ENCODE measurements at places on chromosomes 1 and 21.

GRCh38 chr1:111275079-111275478 lies 15.6 kb upstream of the CHIA start:
- DNase-seq = no peak

DNA sequence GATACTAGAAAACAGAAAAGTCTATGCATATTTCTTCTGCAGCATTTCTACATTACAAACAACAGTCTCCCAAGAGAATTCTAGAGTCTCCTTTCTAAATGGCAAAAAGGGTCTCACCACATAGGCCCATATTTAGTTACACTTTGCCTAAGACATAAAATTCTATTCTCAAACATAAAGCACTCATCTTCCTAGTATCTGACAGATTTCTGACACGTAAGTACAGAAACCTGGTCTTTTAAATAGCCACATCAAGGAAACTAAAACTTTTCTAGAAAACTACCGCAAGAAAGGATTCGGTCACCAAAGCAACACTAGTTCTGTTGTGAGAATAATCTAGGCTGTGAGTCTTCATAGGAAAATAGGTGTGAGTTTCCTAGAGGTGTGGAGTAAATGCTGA lies 33.6 kb upstream of the CTSK start:
- no peak for DNase-seq

GRCh38 chr1:239126884-239127283 lies 259.5 kb upstream of the CHRM3 start:
- DNase-seq = no peak

DNA sequence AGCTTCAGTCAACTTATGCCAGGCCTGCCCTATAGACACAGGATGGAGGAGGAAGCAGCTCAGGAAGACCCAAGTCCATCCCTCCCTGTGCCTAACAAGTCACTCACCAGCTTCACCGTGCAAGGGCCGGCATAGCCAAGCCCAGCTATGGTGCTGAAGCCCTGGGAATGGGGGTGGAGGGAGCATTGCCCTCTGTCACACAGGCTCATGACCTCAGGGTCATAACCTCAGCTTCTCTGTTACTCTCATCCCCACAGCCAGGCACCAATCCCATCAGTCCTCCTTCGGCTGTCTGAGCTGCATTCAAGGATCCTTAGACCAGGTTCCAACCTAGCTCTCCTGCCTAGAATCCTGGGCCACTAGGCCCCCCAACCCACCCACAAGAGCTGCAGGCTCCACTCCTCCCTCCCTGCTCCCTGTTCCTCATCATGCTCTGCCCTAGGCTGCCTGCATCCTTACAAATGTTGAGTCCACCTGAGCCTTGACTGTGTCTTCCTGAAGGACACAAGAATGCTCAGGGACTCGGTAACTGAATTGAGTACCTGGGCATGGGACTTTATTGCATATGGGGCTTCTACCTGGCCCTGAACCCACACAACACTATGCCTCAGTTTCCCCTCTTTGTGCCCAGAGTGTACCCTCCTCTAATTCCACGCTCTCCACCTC lies 1.7 kb downstream of the CD244 start:
- no peak for DNase-seq

GRCh38 chr1:109299558-109300343 lies 7.1 kb downstream of the MYBPHL start:
- no peak for DNase-seq

DNA sequence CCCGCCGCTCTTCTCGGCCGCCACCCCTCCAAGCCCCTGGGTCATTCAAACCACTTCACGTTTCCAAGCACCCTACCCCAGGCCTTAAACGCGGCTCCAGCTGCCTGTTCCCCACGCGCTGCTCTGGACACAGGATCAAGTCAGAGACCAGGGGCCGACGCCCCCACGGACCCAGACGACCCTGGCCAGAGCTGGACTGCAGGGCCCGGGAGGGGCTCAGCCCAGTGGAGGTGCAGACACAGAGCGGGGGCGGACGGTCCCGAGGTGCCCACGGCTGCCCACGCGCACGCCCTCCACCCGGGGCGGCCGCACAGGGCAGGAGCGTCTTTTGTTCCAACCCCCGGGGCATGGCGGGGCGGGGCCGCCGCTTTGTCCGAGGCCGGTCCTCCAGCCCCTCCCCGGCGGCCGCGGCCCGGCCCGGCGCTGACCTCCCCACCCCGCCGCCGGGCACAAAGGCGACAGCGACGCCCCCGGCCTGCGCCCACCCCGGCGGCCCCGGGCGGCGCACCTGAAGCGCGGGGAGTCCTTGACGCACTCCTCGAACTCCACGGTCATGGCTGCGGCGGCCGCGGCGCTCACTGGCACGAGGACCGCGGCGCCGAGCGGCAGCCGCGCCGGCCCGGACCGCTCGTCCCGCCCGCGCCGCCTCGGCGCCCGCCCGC lies 338 bp downstream of the ACAP3 start:
- no peak for DNase-seq

GRCh38 chr21:28375708-28376385 lies 616.8 kb downstream of the LTN1 start:
- no peak for DNase-seq

DNA sequence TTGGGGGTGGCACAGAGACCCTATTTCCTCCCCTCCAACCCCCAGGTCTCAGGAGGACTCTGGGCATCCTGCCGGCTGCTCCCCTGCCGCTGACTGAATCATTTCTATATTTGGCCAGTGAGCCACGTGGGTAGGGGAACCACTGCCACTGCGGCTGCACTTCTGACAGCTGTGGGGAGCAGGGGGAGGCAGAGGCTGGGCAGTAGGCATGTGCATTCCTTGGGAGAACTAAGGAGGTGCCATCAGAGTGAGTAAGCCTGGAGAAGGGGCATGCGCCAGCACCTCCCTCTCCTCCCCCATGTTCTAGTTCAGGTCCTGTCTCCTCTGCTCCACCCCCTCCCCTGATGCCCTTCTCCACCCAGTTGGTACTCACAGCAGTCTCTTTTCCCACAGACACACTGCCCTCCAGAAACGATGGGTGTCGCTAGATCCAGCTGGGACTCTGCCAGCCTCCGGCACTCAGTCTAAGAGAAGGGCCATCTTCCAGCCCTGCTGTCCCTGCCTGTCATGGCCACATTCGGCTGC lies 12.0 kb downstream of the PPFIA4 start:
- DNase-seq = no peak

GRCh38 chr21:41071258-41072171 lies 96.4 kb upstream of the BACE2 start:
- DNase-seq = no peak

GRCh38 chr1:9905010-9905409 lies 5.1 kb downstream of the CTNNBIP1 start:
- no peak for DNase-seq

GRCh38 chr1:31749785-31750735 lies 14.1 kb downstream of the ADGRB2 start:
- no peak for DNase-seq

GRCh38 chr1:117556341-117556740 lies 49.5 kb upstream of the TENT5C start:
- DNase-seq = no peak

GRCh38 chr1:67769633-67770256 lies 63.5 kb downstream of the GNG12 start:
- no peak for DNase-seq

GRCh38 chr1:155175281-155175926 lies 1.8 kb downstream of the TRIM46 start:
- DNase-seq = no peak

DNA sequence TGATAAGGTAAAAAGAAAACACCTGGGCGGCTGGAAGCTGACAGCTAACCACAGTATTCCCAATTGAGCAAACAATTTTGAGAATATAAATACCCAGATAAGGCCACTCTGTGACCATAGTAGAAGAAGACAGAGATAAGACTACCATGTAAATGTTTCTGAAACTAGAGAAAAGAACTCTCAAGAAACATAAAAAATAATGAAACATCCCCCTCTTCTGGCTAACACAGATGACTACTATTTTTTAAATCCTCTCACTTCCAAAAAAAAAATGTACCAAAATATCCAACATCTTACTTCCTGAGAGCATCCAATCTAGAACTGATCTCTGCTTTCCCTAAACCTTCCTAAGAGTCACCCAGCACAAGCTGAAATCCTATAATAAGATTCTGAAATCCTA lies 125.9 kb downstream of the HFM1 start:
- DNase-seq = no peak

DNA sequence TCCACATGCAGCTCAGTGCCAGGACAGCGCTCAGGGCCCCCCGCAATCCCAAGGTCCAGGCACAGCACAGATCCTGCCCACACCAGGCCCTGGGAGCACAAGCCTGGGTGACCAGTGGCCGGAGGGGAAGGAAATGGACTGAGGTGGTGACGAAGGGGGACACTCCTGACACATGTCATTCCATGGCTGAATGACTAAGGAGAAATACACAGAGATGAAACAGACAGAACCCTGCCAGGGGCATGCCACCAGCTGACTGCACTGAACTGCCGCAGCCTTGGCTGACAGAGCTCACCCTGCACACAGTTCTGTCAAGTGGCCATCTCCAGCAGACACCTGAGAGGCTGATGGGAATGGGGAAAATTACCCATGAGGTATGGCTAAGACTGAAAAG lies 56.1 kb downstream of the HSF2BP start:
- no peak for DNase-seq

- no peak for DNase-seq
Observed at GRCh38 chr21:28374881-28375280, 617.8 kb downstream of the LTN1 start.

DNA sequence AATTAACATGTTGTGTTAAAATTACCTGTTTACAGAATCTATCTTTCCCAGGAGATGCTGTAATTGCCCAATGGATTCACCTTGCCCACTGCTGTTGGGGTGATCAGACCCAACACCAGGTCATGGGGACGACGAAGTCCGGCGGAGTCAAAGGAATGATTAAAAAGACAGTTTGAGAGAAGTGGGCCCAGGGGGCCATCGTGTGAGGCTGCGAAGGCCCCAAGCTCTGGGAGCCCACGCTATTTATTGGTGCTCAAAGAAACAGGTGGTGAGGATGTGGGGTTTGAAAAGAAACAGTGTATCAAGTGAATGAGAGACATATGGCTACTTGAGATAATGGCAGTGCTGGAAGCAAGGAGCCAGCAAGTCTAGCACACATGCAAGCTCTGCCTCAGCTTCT lies 16.3 kb upstream of the L1TD1 start:
- DNase-seq = no peak

- DNase-seq = peak; percentile 45
Observed at GRCh38 chr1:47388891-47389238, 27.2 kb upstream of the FOXE3 start.

DNA sequence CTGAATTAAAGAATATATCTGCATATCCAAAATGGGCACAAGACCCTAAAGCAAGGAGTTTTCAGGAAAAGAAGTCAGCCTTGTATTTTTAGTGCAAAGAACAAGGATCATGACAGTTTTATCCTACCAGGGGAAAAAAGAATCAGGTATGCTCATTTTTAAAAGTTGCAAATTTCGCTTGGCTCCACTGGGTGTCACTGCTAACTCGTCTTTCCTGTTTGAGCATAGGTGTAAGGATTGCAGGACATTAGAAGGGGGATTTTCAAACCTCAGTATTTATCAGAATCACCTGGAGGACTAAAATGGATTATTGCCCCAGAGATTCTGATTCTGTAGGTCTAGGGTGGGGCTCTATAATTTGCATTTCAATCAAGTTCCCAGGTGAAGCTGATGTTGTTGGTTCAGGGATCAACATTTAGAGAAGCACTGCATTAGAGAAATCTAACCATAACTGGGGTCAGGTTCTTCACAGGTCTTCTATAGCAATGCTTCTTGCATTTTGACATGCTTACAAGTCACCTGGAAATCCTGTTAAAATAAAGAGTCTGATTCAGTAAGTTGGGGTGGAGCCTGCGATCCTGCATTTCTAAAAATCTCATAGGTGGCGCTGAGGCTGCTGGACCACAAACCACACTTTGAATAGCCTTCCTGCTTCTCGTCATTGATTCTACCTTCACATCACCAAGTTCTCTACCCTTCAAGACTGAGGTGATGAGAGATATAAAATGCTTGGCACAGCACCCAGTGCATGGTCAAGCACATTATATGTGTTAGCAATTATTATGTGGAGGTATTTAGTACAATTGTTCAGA lies 39.6 kb downstream of the NUF2 start:
- DNase-seq = no peak

DNA sequence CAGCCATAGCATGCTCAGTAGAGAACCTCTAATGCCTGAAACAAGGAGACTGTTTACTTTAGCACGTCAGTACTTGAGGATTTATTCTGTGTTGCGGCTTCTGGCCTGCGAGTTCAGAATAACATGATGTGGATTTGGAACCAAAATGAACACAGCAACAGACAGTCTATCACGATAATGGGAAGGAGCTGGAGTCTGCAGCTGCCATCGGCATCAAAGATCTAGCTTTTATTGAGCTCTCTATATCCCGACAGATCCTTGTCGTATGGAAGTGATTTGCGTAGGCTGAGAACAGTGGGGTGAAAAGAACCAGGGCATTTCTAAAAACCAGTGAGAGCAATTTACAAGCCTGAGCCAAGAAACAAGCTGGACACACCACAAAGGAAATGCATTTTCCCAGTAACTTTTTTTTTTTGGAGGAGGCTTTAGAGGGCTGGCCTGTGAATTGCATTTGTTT lies 294.2 kb downstream of the KIF26B start:
- DNase-seq = no peak

GRCh38 chr1:183388735-183389134 lies 29.4 kb downstream of the NMNAT2 start:
- no peak for DNase-seq

DNA sequence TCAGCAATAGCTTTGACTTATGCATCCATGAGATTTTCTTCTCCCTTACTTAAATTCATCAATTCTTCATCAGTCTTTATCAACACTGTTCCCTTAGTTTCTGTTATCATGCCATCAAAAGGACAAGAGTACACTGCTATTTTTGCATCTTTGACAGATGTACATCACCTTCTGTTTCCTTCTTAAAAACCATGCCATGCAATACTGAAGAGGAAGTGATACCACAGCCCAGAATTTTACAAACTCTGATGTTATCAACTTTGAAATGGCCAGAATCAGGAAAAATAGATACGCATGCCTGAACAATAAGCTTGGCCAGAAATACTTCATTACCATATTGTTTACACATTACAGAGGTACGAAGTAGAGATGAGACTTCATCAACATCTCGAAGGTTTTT lies 21.1 kb downstream of the FMO5 start:
- no peak for DNase-seq

DNA sequence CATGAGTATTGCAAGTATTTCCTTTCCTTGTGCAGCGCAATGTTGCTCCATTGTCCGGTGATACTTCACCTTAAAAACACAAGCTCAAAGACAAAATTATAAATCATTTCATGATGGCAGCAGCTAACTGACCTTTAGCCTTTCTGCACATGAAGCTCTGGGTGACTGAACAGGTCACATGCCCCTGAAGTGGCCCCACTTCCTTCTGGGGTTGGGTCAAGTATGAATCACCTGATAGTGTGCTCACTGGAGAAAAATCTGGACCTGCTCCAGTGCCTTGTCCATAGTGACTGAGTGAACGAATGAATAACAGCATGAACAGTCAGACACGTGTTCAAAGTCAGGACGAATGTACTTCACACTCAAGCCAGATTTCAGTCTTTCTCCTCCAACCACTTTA lies 658.9 kb downstream of the NPHP4 start:
- no peak for DNase-seq

DNA sequence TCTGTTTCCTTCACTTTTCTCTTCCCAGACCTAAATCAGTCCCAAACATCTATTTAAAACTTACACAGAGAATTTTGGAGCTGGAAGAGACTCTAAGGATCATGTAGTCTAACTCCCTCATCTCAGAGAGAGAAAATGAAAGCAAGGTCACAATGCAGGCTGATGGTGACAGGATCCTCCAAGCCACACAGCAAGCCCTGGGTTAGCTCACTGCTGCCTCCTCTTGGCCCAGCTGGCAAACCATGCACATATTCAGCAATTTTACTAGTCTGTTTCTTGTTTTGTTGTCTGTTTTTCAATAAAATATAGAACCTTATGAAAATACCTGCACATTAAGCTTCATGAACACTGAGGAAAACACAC lies 27.7 kb upstream of the LY9 start:
- DNase-seq = peak; percentile 87

Measured in CD4-positive, alpha-beta T cell treated with Interleukin-17A for 4 hours (primary cell).